ENCODE measurements at places on chromosomes 13 and 19. TPM values are rescaled to one million over a fixed set of nuclear protein-coding genes. Genes with fewer than 3 reads are reported as not detected.

- no peak for DNase-seq
Observed at GRCh38 chr19:46559203-46559602, 41.9 kb upstream of the CALM3 start.

DNA sequence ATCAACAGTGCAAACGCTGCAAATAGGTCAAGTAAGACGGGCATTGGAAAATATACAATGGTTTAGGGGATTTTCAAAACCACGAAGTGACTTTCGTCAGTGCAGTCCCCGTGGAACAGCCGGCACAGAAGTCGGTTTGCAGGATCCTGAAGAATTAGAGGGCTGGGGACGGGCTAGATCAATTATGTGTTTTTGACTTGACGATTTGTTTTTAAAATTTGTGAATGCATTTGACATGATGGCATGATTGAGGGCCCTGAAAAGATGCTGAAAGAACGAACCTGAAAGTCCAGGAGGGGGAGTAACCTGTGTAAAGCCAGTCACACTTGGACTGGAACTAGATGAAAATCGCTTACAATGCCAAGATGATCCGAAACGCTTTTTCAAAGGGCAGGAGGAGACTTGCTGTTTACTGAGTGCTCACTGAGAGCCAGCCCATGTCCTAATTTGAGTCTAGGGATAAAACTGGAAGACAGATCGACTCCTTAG, 8.9 kb upstream of the DGKH start:
- DNase-seq: no peak

DNA sequence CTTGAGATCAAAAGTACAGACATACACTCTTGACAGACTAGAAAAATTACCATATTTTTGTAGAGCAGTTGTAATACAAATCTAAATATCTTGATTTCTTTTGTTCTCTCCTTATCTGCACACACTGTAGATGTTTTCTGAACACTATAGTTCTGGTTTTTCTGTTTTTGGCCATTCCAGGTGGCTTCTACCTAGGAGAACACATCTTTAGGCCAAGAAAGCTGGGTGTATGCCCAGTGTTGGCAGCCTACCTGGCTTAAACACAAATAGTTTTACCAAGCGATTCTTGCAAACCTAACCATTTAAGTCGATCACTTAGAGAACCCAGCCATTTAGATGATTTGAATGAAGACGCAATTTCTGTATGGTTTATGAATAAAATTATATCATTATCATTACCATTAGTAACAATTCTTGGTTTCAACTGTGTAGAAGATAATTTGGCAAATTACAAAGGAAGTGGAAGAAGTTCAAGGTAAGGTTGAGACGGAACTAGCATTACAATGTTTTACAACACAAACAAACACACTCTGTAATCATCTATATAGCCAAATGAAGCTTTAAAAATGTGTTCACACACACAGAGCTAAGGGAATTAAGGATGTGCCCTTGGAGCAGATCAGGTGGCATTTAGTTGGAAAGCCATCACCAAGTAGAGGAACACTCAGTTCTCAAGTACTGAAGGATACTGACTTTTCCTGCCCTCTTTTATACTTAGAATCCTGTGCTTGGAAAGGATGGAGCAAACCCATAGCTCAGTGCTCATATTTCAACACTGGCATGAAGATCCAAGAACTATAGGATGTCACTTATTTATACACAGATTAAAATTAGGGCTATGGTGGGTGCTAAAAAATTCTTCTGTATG, 36.2 kb downstream of the ERCC5 start:
- DNase-seq: no peak

GRCh38 chr13:41188584-41188983, 5.8 kb downstream of the KBTBD7 start:
- peak; percentile 7 for DNase-seq

GRCh38 chr13:113907635-113908617, 44.0 kb upstream of the GAS6 start:
- peak; percentile 78 for DNase-seq

ZNF649 gene
- 3.9 TPM for total RNA-seq

DNA sequence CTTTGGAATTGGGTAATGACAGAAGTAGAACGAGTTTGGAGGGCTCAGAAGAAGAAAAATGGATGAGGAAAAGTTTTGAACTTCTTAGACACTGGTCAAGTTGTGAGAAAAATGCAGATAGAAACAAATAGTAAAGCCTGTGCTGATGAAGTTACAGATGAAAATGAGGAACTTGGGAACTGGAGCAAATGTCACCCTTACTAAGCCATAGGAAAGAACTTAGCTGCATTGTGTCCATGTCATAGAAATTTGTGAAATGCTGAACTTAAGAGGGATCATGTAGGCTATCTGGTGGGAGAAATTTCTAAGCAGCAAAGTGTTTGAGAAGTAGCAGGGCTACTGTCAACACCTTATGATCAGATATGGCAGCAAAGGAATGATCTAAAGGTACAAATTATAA, 289.2 kb upstream of the PCDH9 start:
- no peak for DNase-seq

DNA sequence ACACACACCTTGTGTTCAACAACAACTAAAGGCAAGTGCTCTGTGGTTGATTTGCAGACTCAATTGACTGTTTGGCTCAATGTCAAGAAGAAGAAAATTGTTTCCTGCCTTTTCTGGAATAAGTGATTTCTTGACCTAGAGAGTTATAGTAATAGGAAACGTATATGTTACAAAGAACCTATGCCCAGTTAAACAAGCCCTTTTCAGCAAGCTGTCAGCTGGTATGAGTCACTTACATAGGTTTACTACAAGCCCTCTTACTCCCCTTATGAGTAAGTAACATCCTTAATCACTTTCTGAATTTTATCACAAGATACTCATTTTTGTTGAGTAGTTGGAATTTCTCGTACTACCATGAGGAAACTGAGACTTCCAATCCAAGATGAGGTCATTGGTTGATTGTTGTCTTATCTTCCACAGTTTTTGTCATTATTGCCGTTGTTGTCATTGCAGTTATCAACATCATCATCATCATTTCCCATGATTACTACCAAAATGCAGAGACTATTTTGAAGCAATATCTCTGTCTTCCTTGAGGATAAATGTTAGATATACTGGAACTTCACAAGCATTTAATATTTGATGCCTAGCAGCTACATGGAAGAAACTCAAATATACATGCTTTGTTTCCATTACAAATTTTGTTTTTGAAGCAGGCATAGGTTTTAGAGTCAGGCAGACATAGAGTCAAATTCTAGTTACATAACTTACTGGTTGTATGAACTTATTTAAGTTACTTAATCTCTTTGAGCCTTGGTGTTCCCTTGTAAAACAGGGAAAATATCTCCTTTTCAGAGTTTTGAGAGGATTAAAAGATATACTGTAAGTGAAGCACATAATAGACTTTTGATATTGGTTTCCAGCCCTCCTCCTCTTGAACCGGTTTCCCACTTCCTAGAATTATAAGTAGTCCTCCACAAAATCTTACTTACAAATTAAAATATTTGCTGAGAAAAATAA, 106.0 kb downstream of the RAP2A start:
- DNase-seq: no peak

DNA sequence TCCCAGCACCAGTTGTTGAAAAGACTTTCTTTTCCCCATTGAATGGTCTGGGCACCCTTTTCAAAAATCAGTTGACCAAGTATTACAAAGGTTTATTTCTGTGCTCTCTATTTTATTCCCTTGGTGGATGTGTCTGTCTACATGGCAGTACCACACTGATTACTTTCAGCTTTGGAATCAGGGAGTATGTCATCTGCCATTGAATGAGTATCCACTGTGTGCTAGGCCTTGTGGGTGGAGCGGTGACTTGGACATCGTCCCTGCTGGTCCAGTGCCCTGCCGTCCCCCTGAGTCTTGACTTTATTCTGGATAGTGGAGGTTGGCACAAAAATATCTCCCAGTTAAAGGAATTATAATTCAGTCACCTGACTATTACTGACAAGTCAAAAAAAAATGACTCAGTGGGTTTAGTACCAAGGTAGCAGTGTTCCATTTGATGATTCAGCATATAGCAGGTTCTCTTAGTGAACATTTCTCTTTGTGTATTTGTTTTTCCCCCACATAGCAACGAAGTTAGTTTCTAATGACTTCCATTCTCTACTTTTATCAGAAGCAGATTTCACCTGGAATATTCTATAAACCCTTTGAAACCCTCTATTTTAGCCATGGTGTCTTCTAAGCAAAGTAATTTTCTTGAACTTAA, 3.9 kb downstream of the UPF3A start:
- DNase-seq: peak; percentile 32
